ENCODE measurements at places on chromosomes 4 and X.

- DNase-seq: no peak
Measured at GRCh38 chr4:94700298-94700697, 57.5 kb upstream of the BMPR1B start.

GRCh38 chr4:99029018-99029735 is 33.7 kb downstream of the METAP1 start:
- DNase-seq: no peak

GRCh38 chr4:75338352-75338880 is 175.8 kb downstream of the RCHY1 start:
- DNase-seq: no peak

DNA sequence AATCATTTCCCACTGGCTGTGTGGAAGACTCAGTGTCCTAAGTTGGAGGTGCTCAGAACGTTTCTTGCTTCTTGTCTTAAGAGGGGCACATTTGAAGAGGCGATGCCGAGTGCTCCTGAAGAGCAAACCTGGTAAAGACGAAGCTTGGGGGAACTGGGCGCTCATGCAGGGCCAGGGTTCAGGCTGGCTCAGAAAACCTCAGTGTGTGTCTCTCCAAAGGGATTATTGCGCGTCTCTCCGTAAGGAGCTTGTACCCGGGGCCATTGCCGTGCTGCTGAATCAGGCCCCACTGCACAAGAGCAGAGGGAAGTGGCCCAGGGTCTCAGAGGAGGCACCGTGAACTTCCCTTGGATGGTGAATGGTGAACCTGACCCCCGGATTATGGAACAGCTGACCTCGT is 44.4 kb downstream of the PSAPL1 start:
- no peak for DNase-seq

- DNase-seq: no peak
Measured at GRCh38 chr4:72846280-72847111, 223.0 kb downstream of the COX18 start.

DNA sequence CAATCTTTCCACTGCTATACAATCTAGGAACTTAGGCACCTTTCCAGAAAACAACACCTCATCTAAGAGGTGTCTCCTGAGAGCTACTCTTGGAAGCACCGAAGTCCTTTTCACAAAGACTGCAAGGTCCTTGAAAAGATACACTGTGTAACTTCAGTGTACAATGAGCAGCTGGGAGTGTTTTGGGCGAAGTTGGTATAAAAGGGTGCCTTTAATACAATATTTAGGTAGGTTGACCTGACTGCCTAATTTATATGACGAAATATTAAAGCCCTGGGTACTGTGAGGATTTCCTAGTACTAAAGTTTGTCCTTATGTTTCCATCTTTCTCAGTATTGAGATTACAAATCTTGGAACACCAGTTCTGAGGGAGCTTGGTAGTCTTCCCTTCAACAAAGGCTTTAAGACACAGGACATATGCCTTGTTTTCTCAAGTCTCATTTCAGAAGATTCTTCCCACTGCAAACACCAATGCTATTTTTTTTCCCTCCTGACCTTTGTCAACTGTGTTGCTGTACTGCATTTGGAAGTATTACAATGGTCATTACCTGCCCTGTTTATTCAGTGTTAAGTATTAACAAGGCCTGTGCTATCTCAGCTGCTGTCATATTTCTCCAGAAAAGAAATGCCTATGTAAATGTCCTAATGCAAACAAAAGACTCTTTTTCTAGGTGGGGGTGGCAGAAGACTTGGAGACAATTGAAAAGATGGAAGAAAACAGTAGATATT is 134.2 kb downstream of the MAML3 start:
- DNase-seq: no peak

GRCh38 chrX:134718966-134719317 is 60.7 kb upstream of the PLAC1 start:
- DNase-seq: no peak

GRCh38 chr4:70895811-70896491 is 6.2 kb upstream of the MOB1B start:
- DNase-seq: no peak

DNA sequence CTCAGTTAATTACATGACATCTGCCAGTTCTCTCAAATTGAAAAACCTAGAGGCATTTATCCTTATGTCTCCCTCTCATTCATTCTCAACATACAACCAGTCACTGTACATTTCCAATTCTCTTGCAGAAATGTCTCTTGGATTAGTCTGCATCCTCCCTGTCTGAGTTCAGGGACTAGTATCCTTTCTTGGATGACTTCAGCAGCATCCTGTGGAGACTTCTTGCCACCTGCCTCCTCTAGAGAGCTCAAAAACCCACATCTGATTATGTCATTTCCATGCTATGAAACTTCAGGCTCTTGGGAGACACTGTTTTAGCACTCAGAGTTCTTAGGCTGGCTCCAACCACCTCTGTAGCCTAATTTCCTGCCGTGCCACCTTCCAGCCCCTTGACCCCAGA is 515.1 kb upstream of the DIPK2B start:
- no peak for DNase-seq

GRCh38 chr4:5774416-5775036 is 63.5 kb downstream of the EVC start:
- DNase-seq: no peak

- DNase-seq: no peak
Measured at GRCh38 chr4:121185960-121186359, 21.8 kb upstream of the TNIP3 start.

- DNase-seq: no peak
Measured at GRCh38 chr4:15778289-15779241, at the start of gene CD38. CD38 (plus strand) TSS chr4:15778328; CDS start chr4:15778415, 87 bp downstream.

GRCh38 chr4:99506781-99507180 is 4.0 kb upstream of the C4orf17 start:
- DNase-seq: no peak

DNA sequence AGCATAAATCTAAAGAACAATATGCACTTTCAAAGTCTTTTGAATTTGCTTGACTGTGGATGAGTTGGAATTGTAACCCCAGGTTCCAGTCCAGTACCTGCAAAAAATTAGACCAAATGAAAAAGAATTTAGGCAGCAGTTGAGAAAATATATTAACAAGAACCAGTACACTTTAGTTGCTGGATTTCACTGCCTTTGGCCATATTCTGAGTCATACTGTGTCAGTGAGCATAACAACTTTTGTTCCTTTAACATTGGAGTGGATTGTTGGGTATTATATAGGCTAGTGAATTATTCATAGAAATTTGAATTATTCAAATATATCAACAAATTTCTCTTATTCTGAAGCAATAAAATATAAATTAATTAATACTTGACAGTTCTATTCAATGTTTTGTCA is 101.5 kb upstream of the SMAD1 start:
- no peak for DNase-seq

GRCh38 chrX:105120463-105120862 is 100.0 kb downstream of the TEX13A start:
- DNase-seq: no peak

DNA sequence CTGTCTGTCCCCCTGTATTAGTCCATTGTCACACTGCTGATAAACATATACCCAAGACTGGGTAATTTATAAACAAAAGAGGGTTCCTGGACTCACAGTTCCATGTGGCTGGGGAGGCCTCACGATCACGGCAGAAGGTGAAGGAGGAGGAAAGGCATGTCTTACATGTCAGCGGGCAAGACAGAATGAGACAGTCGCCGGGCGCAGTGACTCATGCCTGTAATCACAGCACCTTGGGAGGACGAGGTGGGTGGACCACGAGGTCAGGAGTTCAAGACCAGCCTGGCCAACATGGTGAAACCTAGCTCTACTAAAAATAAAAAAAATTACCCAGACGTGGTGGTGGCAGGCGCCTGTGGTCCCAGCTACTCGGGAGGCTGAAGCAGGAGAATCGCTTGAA is 24.7 kb downstream of the IL3RA start:
- DNase-seq: no peak

DNA sequence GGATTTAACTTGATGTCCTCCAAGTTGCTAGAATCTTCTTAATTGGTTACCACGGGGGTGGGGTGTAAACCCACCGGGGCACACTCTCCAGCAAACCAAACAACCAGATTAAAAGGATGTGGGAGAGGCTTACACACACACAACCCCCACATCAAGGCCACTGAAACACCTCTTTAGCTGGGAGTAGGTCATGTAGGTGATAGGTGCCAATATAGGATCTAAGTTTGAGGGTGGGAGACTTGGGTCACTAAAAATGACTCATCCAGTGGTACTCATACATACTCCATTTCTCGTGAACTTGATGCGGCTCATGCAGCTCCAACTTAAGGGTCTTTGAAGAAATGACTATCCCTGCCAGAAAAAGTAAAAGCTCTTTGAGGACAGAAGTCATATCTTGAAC is 20.5 kb upstream of the CD40LG start:
- DNase-seq: peak; percentile 74

- DNase-seq: no peak
Measured at GRCh38 chr4:7872264-7872771, 67.3 kb downstream of the AFAP1 start.

- DNase-seq: no peak
Measured at GRCh38 chr4:147940171-147940570, 208.3 kb downstream of the ARHGAP10 start.

DNA sequence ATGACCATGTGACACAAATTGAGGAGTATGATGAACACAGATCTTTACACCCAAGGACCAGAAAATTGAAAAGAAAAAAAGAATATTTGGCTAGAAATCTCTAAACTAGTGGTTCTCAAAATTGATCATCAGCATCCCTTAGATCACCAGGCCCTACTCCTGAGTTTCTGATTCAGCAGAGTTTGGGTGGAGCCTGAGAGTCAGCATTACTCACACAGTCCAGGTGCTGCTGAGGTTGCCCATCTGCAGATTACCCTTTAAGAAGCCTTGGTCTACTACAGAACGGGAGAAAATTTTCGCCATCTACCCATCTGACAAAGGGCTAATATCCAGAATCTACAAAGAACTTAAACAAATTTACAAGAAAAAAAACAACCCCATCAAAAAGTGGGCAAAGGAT is 182.8 kb downstream of the MOSPD2 start:
- DNase-seq: no peak

DNA sequence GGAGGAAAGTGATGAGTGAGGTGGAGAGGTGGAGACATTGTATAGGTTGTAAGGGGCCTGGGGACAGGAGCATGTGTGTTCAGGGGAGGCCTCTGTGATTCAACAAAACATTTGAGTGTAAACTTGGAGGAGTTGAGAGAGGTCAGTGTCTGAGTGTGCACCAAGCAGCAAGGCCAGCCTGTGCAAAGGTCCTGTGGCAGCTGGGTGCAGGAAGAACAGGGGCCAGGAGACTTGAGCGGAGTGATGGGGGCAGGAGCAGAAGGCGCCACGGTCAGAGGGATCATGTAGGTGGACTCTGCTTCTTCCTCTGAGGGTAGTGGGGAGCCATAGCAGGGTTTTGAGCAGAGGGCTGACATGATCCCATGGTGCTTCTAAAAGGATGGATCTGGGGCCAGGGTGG is 9.6 kb upstream of the PSAPL1 start:
- no peak for DNase-seq

GRCh38 chr4:14165222-14165920 is 537.8 kb upstream of the BOD1L1 start:
- no peak for DNase-seq

GRCh38 chrX:142637206-142637605 is 388.5 kb upstream of the SPANXN4 start:
- no peak for DNase-seq

- no peak for DNase-seq
Measured at GRCh38 chr4:1996866-1997611, 11.7 kb downstream of the NELFA start.

- peak; percentile 28 for DNase-seq
Measured at GRCh38 chr4:1012034-1012739, 761 bp downstream of the FGFRL1 start.

DNA sequence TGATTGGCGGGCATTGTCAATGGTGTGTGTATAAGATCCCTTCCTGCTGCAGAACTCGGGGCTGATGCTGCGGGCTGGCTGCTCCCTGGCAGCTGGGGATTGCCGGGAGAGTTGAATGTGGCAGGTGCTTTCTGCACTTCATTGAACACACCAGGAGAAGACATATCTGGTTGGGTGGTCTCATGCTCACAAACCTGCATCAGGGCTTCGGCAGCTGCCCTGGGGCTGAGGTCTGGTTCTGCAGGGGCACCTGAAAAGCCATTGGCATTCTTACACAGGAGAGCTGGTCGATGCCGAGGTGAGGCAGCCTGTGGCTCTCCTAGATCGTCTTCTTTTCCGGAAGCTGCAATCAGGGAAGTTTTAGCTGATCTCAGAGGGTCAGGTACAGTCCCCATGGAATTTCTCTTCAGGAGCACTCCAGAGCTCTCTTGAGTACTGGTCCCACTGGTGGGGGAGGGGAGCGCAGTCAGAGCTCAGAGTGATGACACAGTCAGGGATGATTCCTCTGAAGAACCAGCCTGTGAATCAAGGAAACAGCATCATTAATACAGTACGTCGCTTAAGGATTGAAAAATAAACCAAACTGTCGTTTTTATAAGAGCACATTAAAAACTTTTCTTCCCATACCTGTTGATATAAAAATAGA is 57.8 kb downstream of the GPRIN3 start:
- DNase-seq: no peak

- DNase-seq: no peak
Measured at GRCh38 chr4:147820975-147821374, 89.1 kb downstream of the ARHGAP10 start.

DNA sequence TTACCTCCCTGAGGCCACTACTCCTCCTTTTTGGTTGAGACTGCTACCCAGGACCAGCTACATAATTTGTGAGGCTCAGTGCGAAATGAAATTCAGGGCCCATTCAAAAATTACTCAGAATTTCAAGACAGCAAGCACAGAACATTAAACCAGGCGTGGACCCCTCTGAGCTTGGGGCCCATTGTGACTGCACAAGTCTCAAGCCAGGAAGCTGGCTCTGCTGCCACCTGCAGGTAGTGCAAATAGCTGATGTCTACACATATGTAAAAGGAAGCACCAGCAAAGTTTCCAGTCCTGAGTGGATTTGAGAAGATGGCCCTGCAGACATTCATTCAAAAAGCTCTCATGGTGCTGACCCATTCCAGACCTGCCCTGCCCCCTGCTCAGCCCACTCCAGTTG is 213.4 kb upstream of the LNX1 start:
- no peak for DNase-seq

DNA sequence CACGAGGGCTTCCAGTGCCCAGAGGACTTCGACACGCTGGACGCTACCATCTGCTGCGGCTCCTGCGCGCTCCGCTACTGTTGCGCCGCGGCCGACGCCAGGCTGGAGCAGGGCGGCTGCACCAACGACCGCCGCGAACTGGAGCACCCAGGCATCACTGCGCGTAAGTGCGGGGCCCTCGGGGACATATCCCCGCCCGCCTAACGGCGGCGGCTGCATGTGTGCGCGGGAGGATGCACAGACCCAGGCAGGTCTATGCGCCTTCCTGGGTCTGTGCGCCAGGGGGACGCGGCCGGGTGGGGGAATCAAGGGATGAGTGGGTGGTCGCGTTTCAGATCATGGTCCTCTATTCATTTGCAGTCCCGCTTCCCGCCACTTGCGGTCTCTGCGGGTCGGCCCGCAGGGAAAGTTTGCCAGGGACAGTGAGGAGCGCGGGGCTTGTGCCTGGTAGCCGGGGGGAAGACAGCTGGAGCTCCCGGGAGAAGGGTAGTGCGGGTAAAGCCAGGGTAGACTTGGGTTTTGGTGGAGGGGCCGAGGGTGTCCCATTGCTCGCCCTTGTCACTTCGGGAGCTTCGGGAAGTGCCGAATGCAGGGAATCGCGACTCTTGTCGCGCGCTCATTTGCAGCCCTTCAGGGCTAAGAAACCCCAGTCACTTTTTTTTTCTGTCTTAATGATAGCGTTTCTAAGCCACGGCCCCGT is 1.0 kb downstream of the SHISA3 start:
- no peak for DNase-seq

Data from T-helper 2 cell (primary cell).